Pons (tissue), 1 donor: ENCODE measurements at places on chromosomes 7 and 10.

- no peak for DNase-seq
Measured at GRCh38 chr10:91049988-91050360, 129.1 kb upstream of the ANKRD1 start.

- no peak for DNase-seq
Measured at GRCh38 chr10:88062798-88063472, 199.5 kb downstream of the PTEN start.

GRCh38 chr10:89371987-89372386 lies 5.9 kb upstream of the IFIT1B start:
- no peak for DNase-seq

DNA sequence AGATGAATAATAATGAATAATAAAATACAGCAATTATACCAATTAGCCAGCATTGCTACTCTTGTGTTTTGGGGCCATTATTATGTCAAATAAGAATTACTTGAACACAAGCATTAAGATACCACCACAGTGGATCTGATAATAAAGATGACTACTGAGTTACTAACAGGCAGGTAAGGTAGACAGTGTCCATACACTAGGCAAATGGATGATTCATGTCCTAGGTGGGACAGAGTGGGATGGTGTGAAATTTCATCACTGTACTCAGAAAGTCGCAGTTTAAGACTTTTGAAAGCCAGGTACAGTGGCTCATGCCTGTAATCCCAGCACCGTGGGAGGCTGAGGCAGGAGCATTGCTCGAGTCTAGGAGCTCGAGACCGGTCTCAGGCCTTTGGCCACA lies 8.7 kb upstream of the UNC5B start:
- no peak for DNase-seq

GRCh38 chr7:39310699-39311098 lies 255.5 kb upstream of the YAE1 start:
- DNase-seq, result no peak

DNA sequence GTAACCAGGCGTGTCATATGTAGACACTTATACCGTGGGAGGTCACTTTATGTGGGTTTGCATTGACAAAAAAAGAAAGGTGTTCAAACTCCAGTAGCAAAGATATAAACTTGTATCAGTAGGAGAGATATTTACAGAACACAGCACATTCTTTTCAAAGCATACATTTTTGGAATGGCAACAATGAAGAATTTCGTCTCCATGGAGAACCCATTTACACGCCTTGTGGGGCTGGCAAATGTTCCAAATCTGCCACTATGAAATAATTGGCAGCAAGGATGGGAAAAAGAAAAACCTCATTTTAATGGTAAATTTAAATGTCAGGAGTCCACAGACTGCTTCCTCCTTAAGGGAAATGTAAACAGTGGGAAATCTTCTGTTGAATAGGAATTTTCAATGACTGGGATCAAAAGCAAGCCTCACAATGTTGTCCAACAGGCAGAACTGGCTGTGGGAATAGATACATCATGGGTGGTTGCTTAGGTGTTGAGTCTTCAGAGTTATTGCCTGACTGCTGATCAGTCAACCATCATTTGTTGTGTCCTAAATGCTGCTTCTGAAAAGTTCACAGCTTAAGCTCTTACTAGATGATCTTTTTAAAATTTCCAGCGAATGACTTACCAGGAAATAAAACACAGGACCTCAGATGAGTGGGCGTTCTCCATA lies 256.6 kb upstream of the SEMA3C start:
- DNase-seq, result no peak

DNA sequence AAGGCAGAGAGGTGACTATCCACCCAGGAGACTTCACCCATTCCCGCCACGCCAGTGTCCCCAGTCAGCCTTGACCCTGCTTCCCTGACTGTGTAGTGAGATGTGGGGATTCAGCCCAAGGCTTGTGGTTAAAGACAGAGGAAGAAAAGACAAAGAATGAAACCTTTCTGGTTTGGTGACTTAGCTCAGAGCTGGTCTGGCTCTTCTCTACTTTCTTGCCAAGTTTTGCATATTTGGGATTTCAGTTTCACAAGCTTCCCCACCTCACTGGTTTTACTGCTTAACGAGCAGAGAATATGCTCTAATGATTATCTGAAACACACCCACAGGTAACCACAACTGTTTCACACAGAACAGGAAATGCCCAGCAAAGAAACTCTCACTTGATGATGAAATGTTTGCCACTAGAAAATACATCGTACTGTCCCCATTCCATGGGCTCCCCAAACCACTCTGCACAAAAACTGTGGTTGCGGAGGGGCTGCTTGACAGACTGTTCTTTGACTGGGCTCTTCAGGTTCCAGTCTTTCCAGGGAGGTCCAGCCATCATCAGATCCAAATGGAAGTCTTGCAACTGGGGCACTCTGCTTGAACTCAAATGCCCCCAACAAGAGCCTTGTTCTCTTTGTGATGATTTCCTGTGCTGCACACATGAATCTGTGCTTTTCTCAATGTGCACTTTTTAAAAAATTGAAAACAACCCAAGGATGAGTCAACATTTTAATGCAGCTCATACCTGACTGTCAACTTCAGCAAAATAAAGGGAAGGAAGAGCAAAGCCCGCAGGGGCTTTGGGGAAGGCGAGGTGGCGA lies 95.5 kb downstream of the CTBP2 start:
- DNase-seq, result peak; percentile 65

DNA sequence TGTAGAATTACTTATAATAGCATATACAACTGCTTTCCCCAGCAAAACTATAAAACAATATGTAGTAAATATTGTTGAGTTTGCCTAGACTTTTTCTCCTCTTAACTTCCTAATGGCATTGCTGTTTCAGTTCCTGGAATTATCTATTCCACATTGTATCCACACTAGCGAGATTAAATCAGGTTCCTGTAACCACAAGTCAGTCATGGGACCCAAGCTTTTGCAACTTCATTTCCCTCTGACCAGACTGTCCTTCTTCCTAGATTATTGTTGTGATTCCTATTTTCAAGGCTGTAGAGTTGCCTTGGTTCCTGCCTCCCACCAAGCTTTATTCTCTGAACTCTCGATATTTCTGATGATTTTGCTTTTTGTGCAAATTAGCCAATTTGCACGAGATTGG lies 173.3 kb upstream of the ZNF804B start:
- peak; percentile 49 for DNase-seq

- DNase-seq, result no peak
Measured at GRCh38 chr7:81632418-81632817, 137.4 kb downstream of the HGF start.

DNA sequence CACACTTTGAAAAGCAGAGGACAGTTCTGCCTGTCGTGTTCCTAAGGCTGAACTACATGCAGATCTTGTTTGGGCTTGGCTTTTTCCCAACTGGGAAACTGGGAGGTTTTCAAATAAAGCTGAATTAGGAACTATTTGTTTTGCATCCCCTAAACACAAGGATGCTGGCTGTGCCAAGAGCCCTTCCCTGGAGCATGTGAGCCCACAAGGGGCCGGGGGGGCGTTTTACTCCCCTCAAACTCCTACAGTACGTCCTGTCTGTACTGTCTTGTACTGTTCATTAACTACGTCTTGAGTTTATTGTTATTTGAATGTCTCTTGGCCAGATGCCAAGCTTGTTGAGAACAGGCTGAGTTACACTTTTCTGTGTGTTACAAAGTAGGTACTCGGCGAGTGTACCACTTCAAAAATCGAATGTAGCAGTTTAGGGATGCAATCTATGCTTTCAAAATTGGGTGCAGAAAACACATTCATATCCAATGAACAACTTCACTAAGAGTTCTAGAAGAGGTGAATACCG lies 94.9 kb downstream of the GFRA1 start:
- no peak for DNase-seq

- no peak for DNase-seq
Measured at GRCh38 chr7:28785041-28785995, 172.8 kb downstream of the TRIL start.

DNA sequence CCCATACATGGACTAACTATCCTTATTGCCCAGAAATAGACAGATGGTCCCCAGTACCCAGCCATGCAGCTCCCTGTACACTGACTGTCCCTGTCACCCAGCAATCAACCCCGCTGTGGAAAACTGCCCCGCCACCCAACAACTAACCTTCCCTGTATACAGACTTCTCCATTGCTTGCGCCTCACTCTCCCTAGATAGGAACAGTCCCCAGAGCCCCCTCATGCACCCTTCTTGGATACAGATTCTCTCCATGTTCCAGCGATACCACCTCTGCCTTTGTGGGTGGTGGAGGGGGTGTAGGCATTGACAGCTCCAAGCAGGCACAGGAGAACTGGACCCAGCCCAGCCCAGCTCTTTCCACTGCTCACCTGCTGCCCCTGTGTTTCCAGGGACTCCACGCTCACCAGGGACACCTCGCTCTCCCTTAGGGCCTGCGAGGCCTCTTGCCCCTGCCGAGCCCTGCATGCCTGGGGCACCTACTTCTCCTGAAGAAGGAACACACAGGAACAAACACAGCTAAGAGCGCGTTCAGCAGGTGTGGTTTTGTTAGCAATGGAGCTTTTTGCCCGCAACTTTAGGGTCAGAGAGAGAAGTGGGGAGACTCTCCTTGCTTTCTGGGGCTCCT lies 7.2 kb downstream of the SFTPD start:
- DNase-seq, result no peak

DNA sequence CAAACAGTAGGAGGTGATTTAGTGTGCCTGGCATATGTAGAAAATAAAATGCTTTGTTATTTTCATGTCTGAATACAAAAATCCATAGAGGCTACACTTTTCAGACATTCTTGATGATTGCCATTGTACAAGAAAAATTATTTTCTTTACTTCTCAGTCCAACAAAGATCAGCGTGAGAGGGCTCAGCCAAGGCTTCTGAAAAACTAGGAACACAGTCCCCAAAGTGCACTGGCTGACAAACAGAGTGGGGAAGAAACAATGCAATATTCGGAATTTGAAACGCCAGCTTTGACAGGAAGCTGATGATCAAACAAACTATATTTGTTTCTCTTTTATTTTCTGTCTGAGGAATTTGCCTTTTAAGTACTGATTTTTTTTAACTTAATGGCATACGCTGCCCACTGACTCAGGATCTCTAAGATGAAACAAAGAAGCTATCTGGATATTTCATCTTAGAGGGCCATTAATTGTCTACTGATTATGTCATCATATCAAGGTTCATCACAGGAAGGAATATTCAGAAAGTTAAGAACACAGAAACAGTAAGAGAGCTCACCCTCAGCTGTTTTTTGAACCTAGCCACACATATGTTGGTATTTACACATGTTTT lies 197.0 kb upstream of the INHBA start:
- DNase-seq, result no peak

- no peak for DNase-seq
Measured at GRCh38 chr7:112197322-112197721, 8.9 kb downstream of the DOCK4 start.

GRCh38 chr7:137820677-137821420 lies 25.9 kb downstream of the DGKI start:
- peak; percentile 45 for DNase-seq

GRCh38 chr7:79681454-79681853 lies 228.0 kb upstream of the MAGI2 start:
- DNase-seq, result no peak

DNA sequence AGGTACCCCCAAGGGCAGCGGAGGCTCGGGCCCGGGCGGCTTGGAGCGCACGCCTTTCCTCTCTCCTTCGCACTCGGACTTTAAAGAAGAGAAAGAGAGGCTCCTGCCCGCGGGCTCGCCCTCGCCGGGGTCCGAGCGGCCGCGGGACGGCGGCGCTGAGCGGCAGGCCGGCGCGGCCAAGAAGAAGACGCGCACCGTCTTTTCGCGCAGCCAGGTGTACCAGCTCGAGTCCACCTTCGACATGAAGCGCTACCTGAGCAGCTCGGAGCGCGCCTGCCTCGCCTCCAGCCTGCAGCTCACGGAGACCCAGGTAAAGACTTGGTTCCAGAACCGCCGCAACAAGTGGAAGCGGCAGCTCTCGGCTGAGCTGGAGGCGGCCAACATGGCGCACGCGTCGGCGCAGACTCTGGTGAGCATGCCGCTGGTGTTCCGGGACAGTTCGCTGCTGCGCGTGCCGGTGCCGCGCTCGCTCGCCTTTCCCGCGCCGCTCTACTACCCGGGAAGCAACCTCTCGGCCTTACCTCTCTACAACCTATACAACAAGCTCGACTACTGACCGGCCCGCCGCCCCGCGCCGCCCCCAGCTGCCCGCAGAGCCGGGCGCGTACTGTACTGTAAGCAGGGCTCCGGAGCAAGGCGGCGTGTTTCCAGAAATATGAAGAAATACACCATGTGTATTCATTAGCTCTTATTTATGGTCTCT lies 1.8 kb downstream of the HMX2 start:
- no peak for DNase-seq

DNA sequence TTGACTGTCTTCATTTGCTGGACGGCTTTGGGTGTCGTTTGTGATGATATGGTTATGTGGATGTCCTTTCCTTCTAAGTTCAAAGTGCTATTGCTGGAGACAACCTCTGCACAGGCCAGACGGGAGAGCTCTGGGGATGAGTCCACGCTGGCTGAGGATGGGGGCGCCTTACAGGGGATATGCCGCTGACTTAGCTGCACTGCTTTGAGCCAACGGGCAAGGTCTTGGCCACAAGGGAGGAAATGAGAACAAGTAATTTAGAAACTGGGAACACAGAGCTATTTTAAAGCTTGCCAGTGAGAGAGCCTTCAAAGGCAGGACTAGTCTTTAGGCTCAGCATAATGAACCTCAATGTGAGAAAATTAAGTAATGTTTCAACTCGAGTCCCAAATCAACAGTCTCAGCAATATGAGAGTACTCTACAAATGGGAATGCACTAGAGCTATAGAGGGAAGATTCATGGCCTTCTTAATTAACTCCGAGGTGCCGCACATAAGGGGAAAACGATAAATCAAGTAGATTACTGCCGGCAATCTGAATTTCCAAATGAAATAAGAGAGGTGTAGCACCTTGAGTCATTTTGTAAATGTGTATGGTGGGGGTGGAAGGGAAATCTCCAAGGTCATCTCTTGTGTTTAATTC lies 209.3 kb downstream of the JAZF1 start:
- no peak for DNase-seq

- DNase-seq, result no peak
Measured at GRCh38 chr10:102113956-102114857, 6.0 kb downstream of the LDB1 start.

- no peak for DNase-seq
Measured at GRCh38 chr7:15345216-15345615, 216.6 kb downstream of the AGMO start.

DNA sequence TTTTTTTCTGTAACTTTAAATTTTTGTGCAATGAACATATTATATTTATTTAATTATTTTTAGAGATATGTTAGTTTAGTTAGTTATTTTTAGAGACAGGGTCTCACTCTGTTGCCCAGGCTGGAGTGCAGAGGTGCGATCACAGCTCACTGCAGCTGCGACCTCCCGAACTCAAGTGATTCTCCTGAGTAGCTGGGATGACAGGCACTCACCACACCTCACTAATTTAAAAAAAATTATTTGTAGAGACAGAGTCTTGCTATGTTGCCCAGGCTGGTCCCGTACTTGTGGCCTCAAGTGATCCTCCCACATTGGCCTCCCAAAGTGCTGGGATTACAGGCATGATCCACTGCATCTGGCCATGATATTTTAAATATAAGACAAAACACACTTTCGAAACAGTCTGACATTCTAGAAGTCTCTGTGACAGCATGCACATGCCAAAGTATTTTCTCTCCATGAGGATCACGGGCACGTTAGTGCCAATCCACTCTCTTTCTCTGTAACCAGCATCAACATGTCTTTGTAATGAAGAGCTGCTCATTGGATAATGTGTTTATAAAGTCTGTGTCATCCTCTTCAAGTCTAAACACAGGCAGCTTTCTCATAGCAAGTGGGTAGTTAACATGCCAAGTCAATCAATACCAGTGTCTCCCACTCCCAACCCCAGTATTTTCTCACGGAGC lies 137.4 kb downstream of the GLI3 start:
- DNase-seq, result no peak

GRCh38 chr10:101351477-101351876 lies 2.5 kb upstream of the BTRC start:
- no peak for DNase-seq
